CD4-positive, alpha-beta T cell treated with Interleukin-4 for 4 hours (primary cell): ENCODE measurements at places on chromosomes 11 and 22.

GRCh38 chr11:32072872-32073643, 17.8 kb upstream of the RCN1 start:
- DNase-seq = no peak

- peak; percentile 45 for DNase-seq
These were observed 823 bp downstream of the CEP57 start for GRCh38 chr11:95790933-95791708.

- no peak for DNase-seq
These were observed 244.1 kb downstream of the KIRREL3 start for GRCh38 chr11:126756421-126756820.

DNA sequence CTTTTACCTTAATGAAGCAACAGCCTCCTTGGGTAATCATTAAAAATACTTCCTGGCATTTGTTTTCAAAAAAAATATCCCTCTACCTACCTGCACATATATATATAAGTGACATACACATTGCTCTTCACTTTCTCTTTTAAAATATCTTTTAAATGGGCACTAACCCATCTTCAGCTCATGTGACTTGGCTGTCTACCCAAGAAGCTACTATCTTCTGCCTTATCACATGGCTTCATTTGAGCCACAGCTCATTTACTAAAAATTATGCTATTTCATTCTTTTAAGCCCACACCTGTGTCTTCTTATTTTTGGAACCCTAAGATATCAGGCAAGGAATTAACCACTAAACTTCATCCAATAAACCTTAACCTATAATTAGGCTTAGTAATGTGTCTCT, 37.0 kb upstream of the SOX6 start:
- no peak for DNase-seq

- no peak for DNase-seq
These were observed 807 bp upstream of the WT1 start for GRCh38 chr11:32435942-32436750.

GRCh38 chr22:17784776-17785175, 10.5 kb upstream of the BID start:
- no peak for DNase-seq

GRCh38 chr11:125388611-125389010, 107.5 kb downstream of the FEZ1 start:
- no peak for DNase-seq

DNA sequence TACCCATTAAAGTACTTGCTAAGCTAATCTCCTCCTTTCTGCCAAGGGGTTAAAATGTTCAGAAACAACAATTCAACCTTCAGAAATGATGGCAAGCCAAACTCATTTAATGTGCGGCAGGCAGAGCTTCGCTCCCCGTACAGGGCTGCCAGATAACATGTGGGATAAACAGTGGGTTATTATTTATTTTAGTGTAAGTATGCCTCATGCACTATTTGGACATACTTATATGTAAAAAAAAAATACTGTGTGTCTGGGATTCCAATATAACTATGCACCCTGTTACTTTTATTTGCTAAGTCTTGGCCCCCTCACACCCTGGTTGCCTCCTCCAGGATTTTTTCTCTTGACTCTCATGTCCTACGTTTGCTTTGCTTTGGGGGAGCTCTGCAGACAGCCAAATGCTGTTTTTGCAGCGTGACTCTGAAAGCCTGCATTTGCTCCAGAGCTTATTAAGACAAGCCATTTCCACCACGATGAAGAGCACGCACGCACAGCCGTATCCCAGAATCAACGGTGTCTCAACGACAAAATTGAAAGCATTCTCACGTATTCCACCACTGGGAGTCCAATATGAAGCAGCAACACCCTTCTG, 86.5 kb upstream of the SHANK2 start:
- no peak for DNase-seq

DNA sequence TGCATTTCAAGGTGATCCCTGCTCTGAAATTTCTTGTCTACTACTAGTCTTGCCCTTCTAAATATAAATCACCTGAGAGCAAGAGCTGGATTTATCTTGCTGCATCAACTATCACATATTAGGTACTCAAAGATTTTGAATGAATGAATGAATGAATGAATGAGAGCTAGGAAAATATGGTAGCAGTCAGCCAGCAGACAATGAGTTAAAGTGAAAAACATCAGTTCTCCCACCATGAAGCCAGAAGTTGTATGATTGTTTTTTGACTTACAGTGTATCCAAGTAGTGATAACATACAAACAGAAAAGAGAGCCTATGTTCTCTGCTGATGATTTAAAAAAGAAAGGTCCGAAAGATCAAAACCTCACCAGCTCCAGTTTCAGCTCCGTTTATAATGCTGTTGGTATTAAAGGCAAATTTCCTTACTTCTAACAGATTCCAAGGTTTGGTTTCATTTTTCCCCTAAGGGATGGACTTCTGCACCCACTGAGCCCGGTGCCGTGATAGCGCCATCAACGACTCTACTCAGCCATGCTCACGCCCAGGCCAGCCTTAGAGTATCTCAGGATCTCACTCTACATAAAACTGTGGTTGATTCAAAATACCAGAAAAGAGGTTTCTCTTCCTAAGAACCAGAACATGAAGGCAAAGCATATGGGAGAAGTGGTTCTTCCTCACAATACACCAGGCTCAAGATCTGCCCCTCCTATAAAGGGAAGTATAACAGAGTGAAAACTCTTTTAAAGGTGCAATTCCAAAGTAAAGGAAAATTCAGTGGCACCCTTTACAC, 92.0 kb downstream of the SGSM3 start:
- peak; percentile 40 for DNase-seq

DNA sequence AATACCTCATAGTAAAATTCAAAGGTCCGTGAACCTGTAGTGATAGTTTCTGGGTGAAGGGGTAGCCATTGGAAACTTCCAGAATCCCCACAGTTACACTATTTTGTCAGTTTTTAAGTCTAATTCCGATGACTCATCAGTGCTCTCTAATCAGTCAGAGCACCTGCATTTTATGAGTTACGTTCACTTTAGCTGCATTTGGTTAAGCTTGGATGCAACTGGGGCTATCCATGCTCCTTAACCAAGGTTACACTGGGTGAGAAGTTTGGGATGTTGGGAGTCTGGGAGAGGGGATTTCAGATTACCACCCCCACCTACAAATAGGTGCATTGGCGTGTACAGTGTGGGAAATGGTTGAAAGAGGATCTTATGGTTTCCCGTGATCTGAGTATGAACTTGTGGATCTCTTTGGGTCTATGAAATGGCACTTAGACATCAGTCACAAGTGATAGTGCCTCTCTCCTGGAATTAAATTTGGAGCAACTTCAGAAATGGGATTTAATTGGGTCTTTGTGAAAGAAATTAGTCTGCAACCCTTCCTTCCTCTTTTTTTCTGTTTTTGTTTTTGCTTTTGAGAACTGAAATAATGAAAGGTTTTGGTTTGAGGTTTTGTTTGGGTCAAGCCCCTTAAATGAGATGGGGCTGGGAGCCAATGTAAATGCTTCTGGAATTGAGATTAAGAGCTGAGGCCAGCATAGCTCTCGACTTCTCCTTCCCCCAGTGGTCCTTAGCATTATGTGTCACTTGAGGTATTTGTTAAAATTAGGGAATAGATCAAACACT, 31.5 kb downstream of the EHF start:
- DNase-seq = no peak

DNA sequence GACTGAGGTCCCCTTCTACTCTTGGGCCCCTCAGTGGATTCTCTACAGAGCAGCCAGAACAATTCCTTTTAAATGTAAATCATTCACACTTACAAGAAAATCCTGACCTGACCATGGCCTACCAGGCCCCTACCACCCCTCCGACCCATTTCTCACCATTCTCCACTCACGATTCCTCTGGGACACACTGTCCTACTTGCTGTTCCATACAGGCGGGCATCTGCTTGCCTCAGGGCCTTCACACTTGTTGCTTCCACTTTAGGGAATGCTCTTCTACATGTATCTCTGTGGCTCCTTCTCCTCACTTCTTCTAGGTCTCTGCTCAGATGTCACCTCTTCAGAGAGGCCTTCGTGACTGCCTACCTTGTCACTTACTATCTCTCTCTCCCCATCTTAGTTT, 3.4 kb downstream of the USH1C start:
- DNase-seq = no peak

- DNase-seq = no peak
These were observed 50.8 kb downstream of the ATG16L2 start for GRCh38 chr11:72864702-72865655.

DNA sequence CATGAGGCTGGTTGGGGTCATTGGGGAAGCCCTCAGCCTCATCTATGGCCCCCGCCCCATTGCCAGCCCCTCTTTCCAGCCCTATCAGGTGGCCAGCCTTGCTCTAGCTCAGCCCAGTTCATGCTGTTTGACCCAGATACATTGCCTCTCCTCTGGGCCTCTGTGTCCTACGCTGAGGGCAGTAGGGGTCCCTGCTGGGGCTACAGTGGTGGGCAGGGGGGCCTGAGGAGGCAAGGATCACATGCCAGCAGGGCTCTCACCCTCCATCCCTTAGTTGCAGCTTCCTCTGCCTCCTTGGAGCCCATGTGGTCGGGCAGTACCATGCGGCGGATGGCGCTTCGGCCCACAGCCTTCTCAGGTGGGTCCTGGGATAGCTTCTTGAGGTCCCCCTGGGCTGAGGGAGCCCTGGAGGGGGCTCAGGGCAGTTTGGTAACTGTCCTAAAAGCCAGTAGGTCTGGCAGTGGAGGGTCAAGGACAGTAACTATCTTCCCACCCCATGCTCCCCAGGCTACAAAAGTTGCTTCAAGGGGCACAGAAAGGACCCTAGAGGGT, 19.2 kb downstream of the EMID1 start:
- DNase-seq = no peak
